Effector CD4-positive, alpha-beta T cell (primary cell): ENCODE measurements at places on chromosomes 4 and X.

DNA sequence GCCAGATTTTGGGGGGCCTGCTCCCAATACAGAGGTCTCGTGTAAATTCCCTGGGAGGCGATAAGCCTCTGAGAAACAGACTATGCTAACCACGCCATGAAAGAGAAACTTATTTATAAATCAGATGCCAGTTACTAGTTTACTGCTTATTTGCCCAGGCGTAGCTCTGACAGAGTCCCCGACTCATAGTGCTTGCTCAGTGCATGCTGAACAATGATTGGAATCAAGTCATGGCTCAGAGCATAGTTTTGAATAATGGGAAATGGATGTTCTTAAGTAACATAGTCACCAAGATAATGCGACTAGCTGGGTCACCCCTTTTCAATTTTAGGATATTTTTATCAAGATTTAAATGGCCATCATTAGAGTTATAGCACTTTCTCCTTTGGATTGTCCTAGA lies 39.9 kb downstream of the HTT start:
- DNase-seq: no peak

DNA sequence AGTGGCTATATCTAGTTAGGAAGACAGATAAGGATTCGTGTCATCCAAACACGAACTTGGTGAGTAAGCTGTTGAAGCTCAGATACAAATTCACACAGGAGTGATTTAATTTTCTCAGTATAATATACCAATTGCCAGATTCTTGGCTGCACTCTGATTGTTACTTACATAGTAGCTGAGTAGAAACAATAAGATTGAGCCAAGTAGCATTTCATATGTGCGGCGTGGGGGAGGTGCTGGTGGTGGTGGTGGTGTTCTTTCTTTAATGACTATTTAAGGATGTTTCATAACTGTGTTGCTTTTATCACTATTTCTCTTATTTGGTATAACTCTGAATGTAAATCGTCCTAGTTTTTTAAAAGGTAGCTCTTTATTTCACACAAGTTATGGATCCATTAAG lies 102.9 kb downstream of the UGT8 start:
- no peak for DNase-seq

GRCh38 chr4:30837861-30838260 lies 117.7 kb downstream of the PCDH7 start:
- no peak for DNase-seq

- DNase-seq: no peak
Measured at GRCh38 chr4:157804986-157805385, 367.8 kb downstream of the GASK1B start.

- no peak for DNase-seq
Measured at GRCh38 chrX:650324-650723, 19.7 kb downstream of the SHOX start.

DNA sequence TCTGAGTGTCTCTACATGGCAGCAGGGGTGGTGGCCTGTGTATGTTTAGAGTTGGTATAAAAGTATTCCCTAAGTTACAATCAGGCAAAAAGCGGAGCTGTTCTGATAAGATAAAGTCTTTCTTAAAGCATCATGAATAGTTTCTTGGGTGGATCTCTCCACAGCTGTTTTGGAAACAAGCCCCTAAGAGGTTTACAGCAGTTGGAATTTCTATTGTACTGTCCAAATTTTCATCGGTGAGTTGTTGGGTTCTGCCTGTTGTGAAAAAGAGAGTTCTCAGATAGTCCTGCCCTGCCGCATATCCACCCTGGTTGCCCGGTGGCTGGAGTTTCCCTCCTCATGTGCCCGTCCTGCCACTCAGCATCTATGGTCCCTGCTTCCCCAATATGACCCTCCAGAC lies 50.1 kb downstream of the C4orf51 start:
- DNase-seq: no peak

- DNase-seq: no peak
Measured at GRCh38 chr4:56612282-56612681, 68.8 kb downstream of the HOPX start.

DNA sequence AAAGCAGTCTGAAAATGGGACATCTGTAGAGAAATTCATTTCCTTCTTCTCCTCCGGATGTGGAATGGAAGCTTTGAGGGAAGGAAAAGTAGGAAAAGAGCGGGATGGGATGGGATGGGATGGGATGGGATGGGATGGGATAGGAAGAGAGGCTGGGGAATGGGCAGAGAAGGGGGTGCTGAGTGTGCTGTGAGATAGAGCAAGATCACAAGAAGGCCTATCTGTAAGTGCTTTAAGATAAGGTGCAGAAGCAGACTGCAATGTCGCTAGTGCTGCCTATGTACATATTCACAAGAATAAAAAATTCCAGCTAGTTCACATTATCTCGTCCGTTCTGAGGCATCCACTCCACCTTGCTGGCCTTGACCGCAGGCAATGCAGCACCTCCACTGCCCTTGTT lies 86.2 kb downstream of the IRF2 start:
- no peak for DNase-seq
